ENCODE measurements at places on chromosomes 6 and 20.

GRCh38 chr6:140752234-140752633, 1377.8 kb upstream of the CITED2 start:
- DNase-seq: no peak

GRCh38 chr20:31476643-31477215, 1.6 kb downstream of the REM1 start:
- no peak for DNase-seq

DNA sequence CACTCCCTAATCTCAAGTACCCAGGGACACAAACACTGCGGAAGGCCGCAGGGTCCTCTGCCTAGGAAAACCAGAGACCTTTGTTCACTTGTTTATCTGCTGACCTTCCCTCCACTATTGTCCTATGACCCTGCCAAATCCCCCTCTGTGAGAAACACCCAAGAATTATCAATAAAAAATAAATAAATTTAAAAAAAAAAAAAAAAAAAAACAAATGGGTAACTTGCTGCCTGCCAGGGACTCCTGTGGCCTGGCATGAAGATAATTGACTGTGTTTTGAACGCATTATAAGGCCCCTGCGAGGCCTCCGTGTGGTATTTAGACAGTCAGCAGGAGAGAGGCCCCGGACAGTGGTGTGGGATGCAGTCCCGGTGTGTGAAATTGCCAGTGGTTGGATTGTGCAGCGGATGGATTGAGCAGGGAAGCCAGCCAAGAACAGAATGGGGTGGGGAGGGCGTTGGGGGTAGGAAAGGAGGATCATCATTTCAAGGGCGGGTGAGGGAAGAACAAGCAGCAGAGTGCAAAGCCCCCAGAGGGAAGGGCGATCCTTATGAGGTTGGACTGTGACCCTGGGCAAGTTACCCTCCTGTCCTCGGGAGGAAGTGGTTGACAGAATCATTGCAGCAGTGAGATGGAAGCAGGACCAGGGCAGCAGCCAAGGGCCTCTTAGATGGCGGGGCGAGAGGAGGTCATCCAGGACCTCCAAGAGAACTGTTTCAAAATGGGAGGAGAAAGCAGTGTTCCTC, 43.3 kb downstream of the PPARD start:
- DNase-seq: no peak

DNA sequence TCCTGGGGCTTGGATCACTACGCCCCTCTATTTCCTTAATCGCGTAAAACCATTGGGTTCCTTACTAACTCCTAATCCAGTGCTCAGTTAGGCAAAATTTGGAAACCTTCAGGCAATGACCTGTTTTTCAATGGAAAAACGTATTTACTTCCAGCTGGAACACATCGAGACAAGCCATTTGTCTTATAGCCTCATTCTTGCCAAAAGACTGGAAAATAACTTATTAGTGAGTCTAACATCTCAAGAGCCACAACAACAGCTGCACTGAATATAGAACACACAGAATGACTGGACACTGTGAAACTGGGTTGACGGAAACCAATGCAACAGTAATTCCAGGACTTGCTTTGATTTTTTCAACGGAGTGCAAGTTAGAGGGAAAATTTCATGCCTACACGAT, 125.2 kb upstream of the MAP3K7 start:
- DNase-seq: no peak

- DNase-seq: no peak
Observed at GRCh38 chr20:22282696-22283095, 301.7 kb downstream of the FOXA2 start.

GRCh38 chr20:58349570-58349969, 39.5 kb upstream of the VAPB start:
- no peak for DNase-seq

DNA sequence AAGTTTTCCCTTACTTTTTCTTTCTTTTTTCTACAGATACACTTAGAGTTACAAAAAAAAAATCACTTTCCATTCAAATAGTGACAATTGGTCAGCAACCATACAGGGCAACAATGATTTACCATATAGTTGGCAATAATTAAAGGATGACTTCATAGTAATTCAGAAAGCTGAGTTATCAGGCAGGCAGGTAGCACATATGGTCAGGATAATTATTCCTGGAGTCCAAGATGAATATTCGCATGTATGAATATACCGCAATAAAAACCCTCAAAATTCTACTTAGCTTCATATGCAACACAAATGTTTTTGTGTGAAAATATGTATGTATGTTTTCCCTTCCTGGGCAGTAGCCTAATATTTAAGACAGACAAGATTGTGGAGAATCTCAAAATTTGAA, 34.5 kb downstream of the COL19A1 start:
- no peak for DNase-seq
